ENCODE measurements at places on chromosomes 3 and 15.

GRCh38 chr15:53625260-53625659 lies 134.2 kb downstream of the WDR72 start:
- DNase-seq = peak; percentile 5

GRCh38 chr3:135556174-135556573 lies 409.4 kb upstream of the PPP2R3A start:
- no peak for DNase-seq

DNA sequence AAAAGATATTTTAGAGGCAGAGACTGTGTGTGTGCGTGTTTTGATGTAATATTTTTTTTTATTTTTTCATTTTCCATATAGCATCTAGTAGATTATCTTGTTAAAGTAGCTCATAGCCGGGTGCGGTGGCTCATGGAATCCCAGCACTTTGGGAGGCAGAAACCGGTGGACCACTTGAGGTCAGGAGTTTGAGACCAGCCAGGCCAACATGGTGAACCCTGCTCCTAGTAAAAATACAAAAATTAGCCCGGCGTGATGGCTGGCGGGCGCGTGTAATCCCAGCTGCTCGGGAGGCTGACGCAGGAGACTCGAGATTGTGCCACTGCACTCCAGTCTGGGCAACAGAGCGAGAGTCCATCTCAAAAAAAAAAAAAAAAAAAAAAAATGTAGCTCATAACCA lies 1481.2 kb upstream of the CADM2 start:
- no peak for DNase-seq

DNA sequence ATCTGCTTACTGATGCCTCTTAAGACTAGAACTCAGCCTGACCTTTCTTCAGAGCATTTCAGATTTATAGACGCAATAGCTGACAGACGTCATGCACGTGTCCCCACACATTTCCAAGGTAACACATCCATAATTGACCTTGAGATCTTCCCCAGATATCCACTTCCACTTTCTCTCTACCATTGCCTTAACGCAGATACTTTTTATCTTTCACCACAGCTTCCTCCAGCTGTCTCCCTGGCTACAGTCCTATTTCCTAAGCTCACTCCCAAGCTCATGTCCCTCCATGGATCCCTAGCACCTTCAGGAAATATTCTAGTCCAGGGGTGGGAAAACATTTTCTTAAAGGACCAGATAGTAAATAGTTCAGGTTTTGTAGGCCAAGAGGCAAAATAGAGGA lies 173.0 kb upstream of the MITF start:
- DNase-seq = no peak
